ENCODE measurements at places on chromosomes 1 and 21. TPM values are rescaled to one million over a fixed set of nuclear protein-coding genes. Genes with fewer than 3 reads are reported as not detected.

Gene ADAMTS4
- total RNA-seq, result 1.1 TPM

GRCh38 chr1:16521288-16521583 is 7.2 kb upstream of the RNU1-1 start:
- peaks cover 27% of the 10 kb centered on the region for H3K27me3 ChIP-seq
- H3K36me3 ChIP-seq, result no peaks in the 10 kb centered on the region
- no peak for DNase-seq
- no peak overlapping the region for H3K27ac ChIP-seq
- H3K4me1 ChIP-seq, result no peaks in the 10 kb centered on the region

DNA sequence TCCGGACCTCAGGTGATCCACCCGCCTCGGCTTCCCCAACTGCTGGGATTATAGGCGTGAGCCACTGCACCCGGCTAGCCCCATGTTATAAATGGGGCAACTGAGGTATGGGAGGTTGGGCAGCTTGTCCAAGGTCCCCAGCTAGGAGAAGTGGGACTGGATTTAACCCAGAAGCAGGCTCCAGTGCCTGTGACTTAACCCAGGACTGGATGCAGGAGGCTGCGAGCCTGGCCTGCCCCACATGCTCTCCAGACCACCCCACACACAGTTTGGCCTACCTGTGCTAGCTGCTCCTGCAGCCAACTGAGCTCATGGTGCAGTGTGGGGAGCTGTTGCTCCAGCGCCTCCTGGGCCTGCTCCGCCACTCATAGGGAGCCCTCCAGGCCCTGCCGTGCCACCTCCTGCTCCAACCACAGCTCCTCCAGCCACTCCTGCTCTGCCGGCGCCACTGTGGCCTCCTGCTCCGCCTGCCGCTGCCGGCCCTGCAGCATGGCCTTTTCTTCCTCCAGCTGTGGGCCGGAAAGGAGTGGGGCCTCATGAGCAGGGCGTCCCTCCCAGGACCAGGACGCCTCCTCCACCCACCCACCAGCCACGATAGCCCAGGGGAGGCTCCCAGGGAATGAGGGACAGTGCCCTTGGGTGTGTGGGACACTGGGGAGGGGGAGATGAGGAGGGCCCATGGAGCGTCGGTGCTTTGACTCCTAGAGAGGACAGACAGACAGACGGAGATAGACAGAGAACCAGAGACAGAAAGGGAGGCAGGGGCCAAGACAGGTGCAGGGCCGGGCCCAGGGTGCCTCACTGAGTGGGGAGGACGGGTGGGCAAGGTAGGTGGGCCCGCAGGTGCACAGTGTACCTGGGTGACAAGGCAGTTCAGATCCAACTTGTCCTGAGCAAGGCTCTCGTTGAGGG is 12.4 kb upstream of the NBPF1 start:
- H3K4me1 ChIP-seq, result no peaks in the 10 kb centered on the region
- H3K36me3 ChIP-seq, result peaks cover 16% of the 10 kb centered on the region
- no peak overlapping the region for H3K4me3 ChIP-seq
- no peaks in the 10 kb centered on the region for H3K27me3 ChIP-seq
- peak; percentile 5 for DNase-seq

DNA sequence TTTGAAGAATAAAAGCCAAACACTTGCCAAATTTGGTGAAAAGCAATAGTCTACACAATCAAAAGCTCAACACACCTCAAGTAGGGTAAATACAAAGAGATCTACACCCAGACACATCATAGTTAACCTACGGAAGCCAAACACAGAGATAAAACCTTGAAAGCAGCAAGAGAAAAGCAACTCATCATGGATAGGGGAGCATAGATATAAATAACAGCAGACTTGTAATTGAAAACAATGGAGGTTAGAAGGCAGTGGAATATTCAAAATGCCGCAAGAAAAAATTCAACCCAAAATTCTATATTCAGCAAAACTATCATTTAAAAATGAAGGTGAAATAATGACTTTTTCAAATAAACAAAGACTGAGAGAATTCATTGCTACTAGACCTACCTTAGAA is 105.1 kb downstream of the ITSN1 start:
- H3K27me3 ChIP-seq, result no peaks in the 10 kb centered on the region
- H3K27ac ChIP-seq, result no peak overlapping the region

DNA sequence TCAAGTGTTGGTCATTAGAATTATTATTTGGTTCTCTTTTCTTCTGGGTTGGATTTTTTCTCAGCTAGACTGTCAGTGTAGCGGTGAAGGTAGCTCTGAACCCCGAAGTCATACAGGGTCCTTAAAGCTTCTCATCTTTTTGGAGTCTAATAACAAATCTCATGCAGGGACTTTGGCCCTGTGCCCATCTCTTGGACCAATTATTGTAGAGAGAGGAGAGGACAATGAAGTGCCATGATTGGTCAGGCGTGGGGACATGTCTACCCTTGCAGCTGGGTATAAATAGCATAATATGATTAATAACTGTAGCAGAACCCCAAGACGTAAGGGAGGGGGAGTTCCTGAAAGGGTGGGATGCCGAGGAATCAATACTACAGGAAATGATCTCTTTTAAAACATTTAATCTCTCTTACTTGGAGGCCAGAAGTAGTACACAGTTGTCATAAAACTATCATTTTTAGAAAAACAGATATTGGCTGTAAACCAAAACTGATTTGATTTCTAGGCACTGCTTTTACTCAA is 8.8 kb downstream of the MAGI3 start:
- H3K27ac ChIP-seq, result no peak overlapping the region
- DNase-seq, result no peak
- peaks cover 27% of the 10 kb centered on the region for H3K27me3 ChIP-seq
- no peaks in the 10 kb centered on the region for H3K36me3 ChIP-seq
